CD4-positive, alpha-beta T cell treated with Interleukin-12 subunit alpha and Interleukin-12 subunit beta, for 1 hour (primary cell): ENCODE measurements at places on chromosomes 7 and 10.
A peak's percentile ranks its signal among the peaks of the same experiment; 100 is the strongest.

DNA sequence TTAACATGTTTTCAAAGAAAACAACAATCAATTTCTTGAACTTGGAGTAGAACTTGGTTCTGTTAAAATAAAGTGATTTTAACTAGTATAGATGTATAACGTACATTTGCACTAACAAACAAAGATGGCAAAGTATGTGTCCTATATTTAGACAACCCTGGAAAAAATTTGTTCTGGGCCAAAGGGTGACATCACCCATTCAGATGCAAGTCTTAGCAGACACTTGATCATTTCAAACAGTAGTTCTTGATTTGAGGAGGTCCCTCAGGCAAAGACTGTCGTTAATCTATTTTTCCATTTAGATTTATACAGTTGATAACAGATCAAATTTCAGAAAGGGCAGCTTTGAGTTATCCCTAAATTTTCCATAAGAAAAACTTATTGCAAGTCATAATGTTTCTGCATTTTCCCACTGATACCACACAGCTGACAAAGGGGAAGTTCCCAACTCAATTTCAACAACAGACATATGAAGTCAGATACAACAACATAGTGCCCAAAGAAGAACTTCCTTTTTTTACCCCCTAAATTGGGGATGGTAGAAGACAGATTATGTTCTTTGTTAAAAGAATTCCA is 5.2 kb downstream of the NMT2 start:
- no peak for DNase-seq

DNA sequence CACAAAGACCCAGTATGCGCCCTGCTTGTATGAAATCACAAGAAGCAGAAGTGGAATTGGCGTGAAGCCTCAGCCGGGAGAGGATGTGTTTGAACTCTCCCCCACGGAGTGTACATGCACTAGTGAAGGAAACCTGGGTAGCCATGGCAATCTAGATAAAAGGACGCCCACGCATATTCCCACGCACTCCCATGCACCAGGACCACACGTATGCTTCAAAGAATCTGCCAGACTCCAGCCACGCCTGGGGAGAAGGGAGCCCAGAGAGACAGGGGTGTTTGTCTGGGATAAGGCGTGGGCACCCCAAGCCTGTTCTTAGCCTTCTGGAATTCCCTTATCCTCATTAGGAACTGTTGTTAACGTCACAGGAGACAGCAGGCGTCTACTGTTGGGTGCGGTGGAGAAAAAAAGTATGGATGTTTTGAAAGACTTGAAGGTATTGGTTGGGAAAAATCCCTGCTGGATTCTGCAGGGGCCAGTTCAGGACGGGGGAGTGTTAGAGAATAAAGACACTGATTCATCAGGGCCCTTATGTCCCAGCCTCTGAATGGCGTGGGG is 28.9 kb upstream of the ECHDC3 start:
- DNase-seq, result no peak

GRCh38 chr7:151177310-151177709 is 9.7 kb downstream of the ASB10 start:
- no peak for DNase-seq

DNA sequence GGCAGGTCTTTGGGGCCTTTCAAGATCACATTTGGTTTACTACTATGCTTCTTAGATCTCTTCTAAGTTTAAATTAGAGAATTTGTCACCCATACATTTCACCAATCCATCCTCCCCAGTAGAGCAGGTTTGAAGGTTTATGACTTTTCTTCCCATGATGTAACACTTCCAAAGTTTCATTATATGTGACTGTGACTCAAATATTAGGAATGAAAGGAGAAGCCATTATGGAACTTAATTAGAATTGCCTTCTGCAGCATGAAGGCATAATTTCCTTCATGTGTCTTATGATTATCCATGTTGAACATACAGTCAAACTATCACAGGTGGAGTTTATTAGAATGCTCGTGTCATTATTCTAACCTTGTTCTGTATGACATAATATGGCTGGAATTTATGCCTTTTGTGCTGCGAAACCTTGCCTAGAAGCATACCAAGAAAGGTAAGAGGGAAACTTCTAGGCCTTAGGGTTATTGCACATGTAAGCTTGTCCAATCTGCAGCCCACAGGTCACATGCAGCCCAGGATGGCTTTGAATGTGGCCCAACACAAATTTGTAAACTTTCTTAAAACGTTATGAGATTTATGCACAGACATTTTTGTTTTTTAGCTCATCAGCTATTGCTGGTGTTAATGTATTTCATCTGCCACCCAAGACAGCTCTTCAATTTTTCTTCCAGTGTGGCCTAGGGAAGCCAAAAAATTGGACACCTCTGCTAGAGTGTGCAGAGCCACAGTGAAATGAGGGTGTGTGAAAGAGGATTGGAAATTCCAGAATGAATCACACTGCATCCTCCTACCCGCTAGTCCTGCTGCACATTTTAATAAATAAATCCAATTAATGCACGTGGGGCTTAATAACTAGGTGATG is 133.6 kb downstream of the TMEM26 start:
- DNase-seq, result no peak

GRCh38 chr10:63698787-63699150 is 177.6 kb downstream of the REEP3 start:
- no peak for DNase-seq

- no peak for DNase-seq
Observed at GRCh38 chr7:156559001-156559400, 81.6 kb upstream of the RNF32 start.

- peak; percentile 77 for DNase-seq
Observed at GRCh38 chr7:131507592-131508331, 48.7 kb downstream of the PODXL start.

- no peak for DNase-seq
Observed at GRCh38 chr7:115701141-115701540, 329.4 kb downstream of the TFEC start.

DNA sequence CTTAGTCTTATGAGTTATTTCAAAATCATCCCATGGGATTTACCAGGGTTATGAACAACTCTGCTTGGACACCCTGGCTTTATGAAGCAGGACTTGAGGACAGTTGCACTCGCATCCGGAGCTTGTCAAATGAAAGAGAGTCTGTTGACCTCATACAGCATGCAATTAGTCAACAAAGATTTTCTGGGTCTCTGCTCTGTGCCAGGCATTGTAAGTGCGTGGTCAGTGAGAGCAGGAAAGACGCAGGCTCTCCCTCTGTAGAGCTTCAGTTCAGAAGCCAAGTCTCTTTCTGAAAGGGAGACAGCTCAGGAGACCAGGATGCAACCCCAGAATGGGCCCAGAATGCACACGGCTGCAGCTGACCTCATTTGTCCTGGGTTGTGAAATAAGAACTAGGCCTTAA is 45.5 kb upstream of the DMBT1 start:
- no peak for DNase-seq
